ENCODE measurements at places on chromosomes 1 and 21.

- DNase-seq = no peak
These were observed 61.4 kb downstream of the CASZ1 start for GRCh38 chr1:10734962-10735544.

DNA sequence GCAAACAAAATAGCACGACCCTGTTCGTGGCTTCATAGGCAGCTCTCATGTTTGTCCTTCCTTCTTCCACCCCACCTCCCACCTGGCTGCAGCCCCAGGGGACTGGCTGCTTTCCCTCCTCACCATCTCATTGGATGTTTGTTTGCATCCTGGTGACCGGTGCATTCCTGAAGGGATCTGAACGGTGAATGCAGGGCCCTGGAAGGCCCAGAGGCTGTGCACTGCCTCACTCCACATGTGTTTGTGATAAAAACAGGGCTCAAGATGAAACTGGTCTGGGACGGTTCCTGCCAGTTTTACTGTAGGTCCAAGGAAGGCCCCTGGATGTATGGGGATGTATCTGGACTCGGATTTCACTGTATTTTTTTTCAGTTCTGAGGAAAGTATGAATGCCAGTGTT lies 42.8 kb downstream of the CNN3 start:
- DNase-seq = peak; percentile 74

DNA sequence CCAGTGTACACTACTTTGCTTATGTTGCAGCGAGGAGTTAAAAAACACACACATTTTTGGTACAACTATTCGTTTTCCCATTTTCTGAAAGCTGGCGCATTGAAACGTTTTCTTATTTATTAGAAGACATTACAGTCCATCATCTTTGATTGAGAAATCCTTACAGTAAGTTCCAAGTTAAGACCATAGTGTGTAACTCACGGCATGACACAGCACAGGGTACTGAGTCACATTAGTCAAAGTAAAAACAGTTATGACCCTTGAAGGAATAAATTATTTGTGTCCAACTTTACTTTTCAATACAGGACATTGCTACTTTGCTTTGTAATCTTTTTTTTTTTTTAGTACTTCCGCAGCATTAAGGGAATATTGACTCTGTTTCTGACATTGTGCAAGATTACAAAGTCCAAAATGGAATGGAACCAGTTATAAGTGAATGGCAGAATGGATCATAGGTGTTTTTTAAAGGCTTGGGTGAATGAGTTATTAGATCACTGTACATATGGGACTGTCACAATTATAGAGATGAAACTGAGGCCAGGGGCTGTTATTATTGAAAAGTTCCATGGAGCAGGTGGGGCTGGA lies 11.7 kb downstream of the PTGFRN start:
- DNase-seq = no peak

- no peak for DNase-seq
These were observed 48.8 kb downstream of the ARHGEF10L start for GRCh38 chr1:17588048-17588871.

DNA sequence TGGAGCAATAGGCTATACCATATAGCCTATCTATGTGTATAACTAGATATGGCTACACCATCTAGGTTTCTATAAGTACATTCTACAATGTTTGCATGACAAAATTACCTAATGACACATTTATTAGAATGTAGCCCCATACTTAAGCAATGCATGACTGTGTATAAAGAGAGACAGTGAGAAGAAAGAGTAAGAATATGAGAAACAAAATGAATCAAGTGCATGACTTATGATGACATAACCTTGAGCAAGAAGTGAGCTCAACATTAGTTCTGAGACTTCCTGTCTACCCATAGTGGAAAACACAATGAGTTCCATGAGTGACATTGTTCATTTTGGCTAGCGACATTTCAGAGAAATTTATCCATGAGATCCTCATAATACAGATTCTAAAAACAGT lies 10.1 kb downstream of the SLC44A5 start:
- no peak for DNase-seq

DNA sequence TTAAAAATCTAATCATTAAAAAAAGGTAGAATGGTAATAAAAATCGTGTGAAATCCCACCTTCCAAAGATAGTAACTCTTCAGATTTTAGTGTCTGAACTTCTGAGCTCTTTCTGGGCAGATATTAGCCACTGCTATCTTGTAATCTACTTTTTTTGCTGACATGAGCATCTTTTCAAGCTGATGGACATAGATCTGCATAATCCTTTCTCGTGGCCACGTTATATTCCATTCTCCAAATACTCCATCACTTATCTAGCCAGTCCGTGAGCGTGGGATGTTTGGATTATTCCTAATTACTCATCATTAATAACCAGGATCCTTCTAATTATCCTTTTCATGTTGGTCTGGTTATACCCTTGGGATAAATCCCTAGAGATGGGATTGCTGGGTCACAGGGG lies 254.2 kb upstream of the VAMP3 start:
- no peak for DNase-seq

- DNase-seq = no peak
These were observed 66.3 kb downstream of the CACHD1 start for GRCh38 chr1:64535938-64536835.

DNA sequence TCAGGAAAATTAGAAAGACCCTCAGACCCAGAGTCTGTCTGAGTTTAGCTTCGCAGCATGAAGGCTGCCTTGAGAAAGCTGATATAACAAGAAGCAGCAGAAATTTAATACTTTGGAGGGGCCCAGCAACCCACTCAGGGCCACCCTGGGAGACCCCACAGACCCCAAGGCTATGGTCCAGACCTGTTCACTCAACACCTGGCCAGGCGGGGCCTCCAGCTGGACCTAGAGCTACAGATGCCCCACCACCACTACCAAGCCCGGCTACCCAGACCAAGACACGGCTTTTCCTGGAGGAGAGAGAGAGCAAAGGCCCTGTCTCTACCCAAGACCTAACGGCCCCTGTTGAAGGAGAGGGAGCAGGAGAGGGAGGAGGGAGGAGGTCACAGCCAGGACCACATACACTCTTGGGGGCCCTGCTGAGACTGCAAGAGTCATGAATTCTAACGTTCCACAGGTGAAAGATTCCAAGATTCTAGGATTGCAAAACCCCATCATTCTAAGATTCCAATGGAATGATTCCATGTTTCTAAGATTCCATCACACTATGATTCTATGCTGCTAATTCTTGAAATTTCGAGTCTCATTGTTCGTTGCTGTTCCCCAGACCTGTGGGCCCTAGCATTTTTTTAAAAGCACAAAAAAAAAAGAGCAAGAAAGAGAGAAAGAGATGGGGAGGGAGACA lies 53.2 kb downstream of the LACTBL1 start:
- no peak for DNase-seq

DNA sequence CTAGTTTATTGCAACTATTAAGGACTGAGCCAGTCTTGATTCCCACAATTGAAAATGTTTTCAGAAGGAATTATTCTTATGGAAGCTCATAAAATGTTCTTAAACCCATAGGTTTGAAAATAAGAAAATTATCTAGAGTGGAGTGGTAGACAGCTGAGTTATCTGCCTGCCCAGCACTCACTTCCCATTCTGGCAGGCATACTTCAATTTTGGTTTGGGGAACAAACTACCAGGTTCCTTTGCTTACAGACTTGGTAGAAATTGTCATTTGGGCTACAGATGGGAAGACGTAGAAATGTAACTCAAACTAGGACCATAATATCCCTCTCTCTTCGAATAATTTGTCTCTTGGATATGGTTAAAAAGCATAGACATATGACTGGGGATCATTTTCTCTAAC lies 18.4 kb downstream of the JUN start:
- no peak for DNase-seq

- peak; percentile 41 for DNase-seq
These were observed 153.9 kb downstream of the PEX14 start for GRCh38 chr1:10628685-10629084.

DNA sequence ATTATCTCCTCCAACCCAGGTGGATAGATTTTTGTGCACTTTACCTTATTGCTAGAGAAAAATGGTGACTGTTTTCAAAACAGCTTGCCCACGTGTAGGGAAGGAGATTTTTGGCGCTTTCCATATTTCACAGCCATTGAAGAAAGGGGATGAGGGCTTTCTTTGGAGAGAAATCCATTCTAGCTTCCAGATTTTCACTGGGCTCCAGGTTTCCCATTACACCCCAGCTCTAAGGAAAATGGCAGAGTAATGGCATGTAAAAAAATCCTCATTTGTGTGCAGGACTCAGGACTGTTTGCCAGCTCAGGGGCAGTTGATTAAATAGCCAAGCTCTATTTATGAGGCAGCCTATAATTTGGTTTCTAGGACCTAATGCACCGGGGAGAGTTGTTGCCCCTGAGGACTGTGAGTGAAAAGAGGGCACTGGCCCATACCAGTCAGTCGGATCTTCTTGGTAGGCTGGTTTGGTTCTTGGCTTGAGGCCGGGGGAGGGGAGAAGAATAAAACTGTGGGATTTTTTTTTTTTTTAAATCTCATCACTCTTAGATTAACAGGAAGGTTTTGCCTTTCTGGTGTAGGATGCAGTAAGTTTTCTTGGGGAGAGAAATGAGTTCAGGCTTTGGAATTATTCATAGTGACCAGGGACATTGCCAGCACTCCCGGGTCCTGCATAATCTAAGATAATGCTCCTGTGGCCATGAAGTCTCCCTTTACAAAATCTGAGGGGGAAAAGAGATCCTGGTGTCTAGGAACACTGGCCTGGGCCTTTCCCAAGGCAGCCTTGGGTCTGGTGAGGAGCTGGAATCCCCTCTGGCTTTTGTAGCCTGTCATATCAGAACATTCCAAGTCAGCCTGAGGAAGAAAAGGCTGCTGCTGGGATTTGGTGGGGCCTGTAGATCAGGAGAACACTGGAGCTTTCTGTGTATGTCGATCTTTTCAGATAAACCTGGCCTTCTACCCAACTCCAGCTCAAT lies 1.9 kb upstream of the ARID1A start:
- no peak for DNase-seq

DNA sequence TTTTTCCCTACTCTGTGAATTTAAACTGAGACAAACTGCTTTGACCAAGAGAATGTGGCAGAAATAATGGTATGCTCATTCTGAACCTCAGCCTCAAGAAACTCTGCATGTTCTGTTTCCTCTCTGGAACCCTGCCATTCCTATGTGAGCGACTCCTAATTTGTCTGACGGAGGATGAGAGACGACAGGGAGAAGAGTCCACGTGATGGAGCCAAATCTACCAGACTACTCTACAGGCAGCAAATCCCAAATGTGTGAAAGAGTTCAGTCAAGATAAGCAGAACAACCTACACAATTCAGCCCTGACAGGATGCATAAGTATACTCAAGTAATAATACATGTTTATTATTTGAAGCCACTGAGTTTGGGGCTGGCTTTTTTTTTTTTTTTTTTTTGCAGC lies 153.5 kb downstream of the DPYD start:
- DNase-seq = no peak

DNA sequence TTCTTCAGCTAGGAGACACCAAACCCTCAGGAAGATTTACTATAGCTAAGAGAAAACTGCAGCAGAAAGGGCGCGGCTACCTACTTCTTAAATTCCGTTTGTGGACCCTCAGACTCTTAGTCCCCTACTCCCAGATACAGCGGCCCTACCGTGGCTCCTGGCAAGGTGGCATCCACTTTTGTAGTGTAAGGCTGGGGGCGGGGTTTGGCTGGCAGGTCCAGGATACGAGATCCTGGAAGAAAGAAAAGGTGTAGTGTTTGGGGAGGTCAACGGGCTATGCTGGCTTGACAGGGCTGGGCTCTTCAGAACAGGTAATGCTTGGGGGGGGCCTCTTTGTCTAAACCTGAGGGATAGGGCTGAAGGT lies 280 bp downstream of the CREB3L4 start:
- DNase-seq = no peak

DNA sequence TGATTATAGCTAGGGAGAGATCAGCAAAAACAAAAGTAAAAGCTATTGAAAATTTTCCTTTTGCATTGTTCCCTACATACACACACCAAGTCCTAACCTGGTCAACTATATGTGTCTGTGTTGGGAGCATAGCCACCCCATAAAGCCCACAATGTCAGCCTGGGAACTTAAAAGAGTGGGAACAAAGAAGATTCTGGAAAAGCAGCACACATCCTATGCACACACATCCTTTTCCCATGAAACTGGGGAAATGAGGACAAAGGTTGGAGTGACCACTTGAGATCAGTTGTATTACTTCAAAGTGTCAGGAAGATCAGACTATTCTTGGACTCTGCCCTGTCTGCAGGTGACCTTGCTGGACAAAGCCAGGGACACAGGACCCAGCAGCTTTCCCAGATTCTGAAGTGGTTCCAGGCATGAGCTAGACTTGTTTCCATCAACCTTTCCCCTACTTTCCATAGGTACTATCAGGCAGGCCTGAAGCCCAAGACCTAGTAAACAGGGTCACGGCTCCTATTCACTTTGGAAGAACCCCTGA lies 15.9 kb downstream of the TXNIP start:
- DNase-seq = no peak

GRCh38 chr1:176938375-176938774 lies 226.1 kb downstream of the ASTN1 start:
- DNase-seq = no peak

GRCh38 chr1:33211972-33212371 lies 30.1 kb upstream of the TRIM62 start:
- no peak for DNase-seq

- no peak for DNase-seq
These were observed 19.2 kb downstream of the CLDN19 start for GRCh38 chr1:42720868-42721267.

GRCh38 chr1:199404976-199405375 lies 622.5 kb upstream of the NR5A2 start:
- DNase-seq = no peak

- DNase-seq = no peak
These were observed 208.3 kb upstream of the NCAM2 start for GRCh38 chr21:20789729-20790500.

DNA sequence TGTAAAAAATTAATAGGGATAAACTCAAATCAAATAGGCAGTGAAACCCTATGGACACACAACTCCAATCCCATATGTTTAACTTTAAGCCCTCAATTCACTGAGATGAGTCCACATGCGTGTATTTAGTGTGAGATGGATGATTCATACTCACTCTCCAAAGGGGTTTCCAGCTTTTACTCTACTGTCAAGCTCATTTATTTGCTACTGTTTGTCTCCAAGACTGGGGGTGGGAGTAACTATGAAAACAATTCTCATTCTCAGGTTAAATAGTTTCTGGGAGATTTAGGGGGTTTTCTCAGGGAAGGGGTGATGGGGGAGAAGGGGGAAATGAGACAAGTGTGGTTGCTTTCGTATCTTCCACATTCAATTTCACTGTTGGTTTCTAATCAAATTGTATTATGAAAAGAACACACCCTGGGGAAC lies 2.7 kb downstream of the RAB29 start:
- DNase-seq = no peak

All from muscle of arm (tissue), 14 donors.